ENCODE measurements at places on chromosomes 11 and 22. TPM values are rescaled to one million over a fixed set of nuclear protein-coding genes. Genes with fewer than 3 reads are reported as not detected.

- H3K27me3 ChIP-seq = peaks cover 1% of the 10 kb centered on the region
- H3K36me3 ChIP-seq = no peaks in the 10 kb centered on the region
- H3K27ac ChIP-seq = no peak overlapping the region
- no peak for DNase-seq
- H3K4me1 ChIP-seq = peaks cover 21% of the 10 kb centered on the region
- H3K4me3 ChIP-seq = no peak overlapping the region
Measured at GRCh38 chr11:119262668-119263351, 54.1 kb downstream of the MCAM start.

GRCh38 chr11:25910086-25910485 is 421.8 kb upstream of the ANO3 start:
- H3K27me3 ChIP-seq = no peaks in the 10 kb centered on the region
- H3K4me3 ChIP-seq = no peak overlapping the region
- DNase-seq = no peak
- H3K4me1 ChIP-seq = no peaks in the 10 kb centered on the region
- H3K36me3 ChIP-seq = no peaks in the 10 kb centered on the region

DNA sequence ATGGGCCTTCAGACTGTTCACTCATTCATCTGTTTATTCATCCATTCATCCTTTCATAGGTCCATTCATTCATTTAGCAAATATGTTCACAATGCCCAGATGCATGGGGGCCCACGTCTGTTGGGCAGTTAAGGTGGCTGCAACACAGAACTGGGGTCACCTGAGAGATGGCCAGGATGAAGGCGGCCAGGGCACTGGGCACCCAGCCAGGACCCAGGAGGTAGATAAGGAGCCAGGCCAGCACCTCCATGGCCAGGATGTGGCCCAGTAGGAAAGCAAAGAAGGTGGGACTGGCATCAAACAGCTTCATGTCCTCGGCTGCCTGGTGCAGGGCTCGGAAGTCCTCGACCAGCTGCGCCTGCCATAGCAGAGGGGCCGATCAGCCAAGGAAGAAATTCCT is 12.2 kb downstream of the FADS3 start:
- H3K27ac ChIP-seq = no peak overlapping the region
- peaks cover 15% of the 10 kb centered on the region for H3K36me3 ChIP-seq
- peaks cover 11% of the 10 kb centered on the region for H3K27me3 ChIP-seq
- H3K4me1 ChIP-seq = peaks cover 20% of the 10 kb centered on the region

DNA sequence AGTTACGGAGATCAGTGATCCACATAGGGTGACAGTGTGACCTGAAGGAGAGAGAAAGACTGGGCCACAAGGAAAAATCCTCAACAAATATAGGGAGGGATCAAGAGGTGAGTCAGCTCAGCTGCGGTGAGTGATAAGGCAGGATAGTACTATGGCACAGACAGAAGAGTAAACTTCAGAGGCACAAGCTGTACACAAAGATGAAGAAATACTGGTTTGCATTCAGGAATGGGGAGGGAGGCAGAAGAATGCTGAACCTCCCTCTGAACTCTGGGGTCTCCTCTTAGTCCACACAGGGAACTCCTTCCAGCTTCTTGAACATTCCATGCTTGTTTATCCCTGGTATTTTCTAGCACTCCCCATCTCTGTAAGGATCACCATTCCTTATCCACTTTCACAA is 162.7 kb downstream of the BARX2 start:
- no peak overlapping the region for H3K27ac ChIP-seq
- no peak overlapping the region for H3K4me3 ChIP-seq
- no peak for DNase-seq
- H3K36me3 ChIP-seq = peaks cover 7% of the 10 kb centered on the region

GRCh38 chr11:1574238-1574932 is 2.3 kb upstream of the DUSP8 start:
- H3K4me3 ChIP-seq = no peak overlapping the region
- DNase-seq = peak; percentile 58
- peaks cover 12% of the 10 kb centered on the region for H3K27me3 ChIP-seq
- no peaks in the 10 kb centered on the region for H3K36me3 ChIP-seq

DNA sequence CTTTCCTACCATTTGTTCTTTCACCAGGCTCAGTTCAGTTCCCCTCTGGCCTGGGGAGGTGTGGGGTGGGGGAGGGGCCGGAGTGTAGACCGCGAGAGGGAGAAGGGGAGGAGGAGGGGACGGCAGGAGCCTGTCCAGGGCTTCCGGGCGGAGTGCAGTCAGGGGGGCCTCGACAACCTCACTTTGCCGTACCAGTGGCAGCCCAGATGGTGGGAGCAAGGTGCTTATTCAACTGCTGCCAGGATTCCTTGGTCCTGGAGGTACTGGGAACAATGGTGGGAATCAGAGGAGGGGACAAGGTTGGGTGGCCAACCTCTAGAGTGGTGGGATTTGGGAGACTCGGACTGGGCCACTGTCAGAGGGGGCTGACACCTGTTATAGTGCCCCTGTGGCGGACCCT is 1.2 kb downstream of the BACE1 start:
- no peak overlapping the region for H3K27ac ChIP-seq
- DNase-seq = no peak
- H3K27me3 ChIP-seq = peaks cover 6% of the 10 kb centered on the region
- peaks cover 11% of the 10 kb centered on the region for H3K4me1 ChIP-seq

Gene CNGA4
- not detected for total RNA-seq

Gene TUB
- 2.9 TPM for total RNA-seq

Gene ACRV1
- not detected for total RNA-seq

All from endothelial cell (in vitro differentiated cells).